ENCODE measurements at places on chromosomes 11 and 22. TPM values are rescaled to one million over a fixed set of nuclear protein-coding genes. Genes with fewer than 3 reads are reported as not detected.

DNA sequence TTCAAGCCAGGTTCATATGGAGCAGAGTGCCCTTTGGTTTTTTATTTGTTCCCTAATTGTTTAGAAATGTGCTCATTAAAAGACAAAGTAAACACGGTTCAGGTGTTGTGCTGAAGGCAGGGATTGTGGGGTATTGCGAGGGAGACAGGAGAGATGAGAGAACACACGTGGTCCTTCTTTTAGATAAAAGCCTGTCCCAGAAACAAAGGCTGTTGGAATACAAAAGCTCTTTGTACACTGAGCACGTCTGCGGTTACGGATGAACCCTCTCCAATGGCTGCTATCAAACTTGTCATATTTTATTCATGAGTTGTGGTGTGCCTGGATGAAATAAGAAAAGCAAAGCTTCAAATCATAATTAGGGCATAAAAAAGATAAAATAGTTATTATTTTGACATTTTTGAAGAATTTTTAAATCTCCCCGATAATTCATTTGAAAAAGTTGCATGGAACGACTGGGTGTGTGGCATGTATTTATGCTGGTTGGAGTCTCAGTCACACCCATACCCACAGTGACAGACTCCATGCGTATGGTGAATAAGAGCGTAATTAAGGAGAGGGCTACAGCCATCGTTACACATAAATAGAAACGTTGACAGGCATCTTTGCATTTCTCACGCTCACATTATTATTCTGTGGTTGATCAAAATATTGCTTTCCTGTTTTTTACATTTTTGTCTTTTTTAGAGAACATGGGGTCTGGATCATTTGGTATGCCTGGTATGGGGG lies 92.9 kb downstream of the NELL1 start:
- H3K27ac ChIP-seq, result no peak overlapping the region
- DNase-seq, result no peak
- H3K27me3 ChIP-seq, result no peaks in the 10 kb centered on the region
- H3K4me1 ChIP-seq, result no peaks in the 10 kb centered on the region
- H3K4me3 ChIP-seq, result no peak overlapping the region
- H3K36me3 ChIP-seq, result no peaks in the 10 kb centered on the region

The OR10D3 gene
- not detected for total RNA-seq

DNA sequence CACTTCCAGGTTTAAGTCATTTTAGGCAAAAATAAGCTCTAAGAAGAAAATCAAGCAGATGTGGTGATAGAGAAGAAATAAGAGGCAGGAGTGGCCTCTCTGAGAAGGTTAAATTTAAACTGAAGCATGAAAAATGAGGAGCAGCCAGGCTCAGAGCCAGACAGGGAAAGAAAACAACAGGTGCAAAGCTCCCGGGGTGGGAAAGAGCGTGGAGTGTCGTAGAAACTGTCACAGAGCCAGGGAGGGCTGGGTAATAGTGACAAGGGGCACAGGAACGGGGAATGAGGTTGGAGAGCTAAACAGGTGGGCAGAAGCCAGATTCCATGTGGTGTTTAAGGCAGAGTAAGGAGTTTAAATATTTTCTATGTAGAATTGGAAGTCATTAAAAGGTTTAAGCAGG lies 132.1 kb upstream of the BLID start:
- no peaks in the 10 kb centered on the region for H3K27me3 ChIP-seq
- no peak overlapping the region for H3K4me3 ChIP-seq
- H3K36me3 ChIP-seq, result no peaks in the 10 kb centered on the region
- no peak for DNase-seq
- H3K27ac ChIP-seq, result no peak overlapping the region
- no peaks in the 10 kb centered on the region for H3K4me1 ChIP-seq

GRCh38 chr11:86688398-86689179 lies 16.2 kb upstream of the ME3 start:
- no peaks in the 10 kb centered on the region for H3K4me1 ChIP-seq
- DNase-seq, result no peak
- no peaks in the 10 kb centered on the region for H3K27me3 ChIP-seq
- H3K4me3 ChIP-seq, result no peak overlapping the region

- H3K27me3 ChIP-seq, result no peaks in the 10 kb centered on the region
- H3K36me3 ChIP-seq, result no peaks in the 10 kb centered on the region
- H3K4me1 ChIP-seq, result peaks cover 58% of the 10 kb centered on the region
- no peak for DNase-seq
Measured at GRCh38 chr11:68835749-68836148, 6.0 kb downstream of the CPT1A start.

DNA sequence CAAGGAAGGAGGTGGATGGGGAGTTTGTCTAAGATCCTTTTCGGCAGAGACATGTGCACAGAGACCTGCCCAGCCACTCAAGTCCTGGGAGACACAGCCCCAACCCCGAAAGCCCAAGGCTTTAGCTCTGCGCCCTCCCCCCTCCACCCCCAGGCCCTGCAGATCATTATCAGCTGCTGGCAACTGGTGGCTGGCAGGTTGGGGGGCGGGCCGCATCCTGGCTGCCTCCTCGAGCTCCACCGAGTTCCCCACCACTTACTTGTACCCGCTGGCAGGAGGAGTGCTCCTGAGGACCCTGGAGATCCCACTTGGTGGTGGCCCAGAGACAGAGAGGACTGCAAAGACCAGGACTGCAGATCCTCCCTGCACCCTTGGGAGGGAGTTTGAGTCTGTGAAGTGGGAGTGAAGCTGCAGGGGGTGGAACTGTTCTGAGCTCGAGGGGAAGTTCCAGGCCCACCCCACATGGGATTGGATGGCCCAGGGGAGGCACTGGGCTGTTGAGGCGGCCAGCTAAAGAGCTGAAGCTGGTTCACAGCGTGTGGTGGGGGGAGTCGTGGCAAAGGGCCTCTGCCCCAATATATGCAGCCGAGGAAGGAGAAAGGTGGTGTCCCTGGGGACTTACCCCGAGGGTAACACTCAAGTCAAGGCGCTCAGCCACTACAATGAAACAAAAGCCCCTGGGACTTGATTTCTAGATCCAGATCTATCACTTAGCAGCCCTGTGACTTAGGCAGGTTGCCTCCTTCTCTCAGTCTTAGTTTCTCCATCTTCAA lies 19.9 kb upstream of the CCDC86 start:
- peaks cover 3% of the 10 kb centered on the region for H3K27me3 ChIP-seq
- H3K36me3 ChIP-seq, result no peaks in the 10 kb centered on the region
- no peak overlapping the region for H3K4me3 ChIP-seq
- DNase-seq, result no peak

DNA sequence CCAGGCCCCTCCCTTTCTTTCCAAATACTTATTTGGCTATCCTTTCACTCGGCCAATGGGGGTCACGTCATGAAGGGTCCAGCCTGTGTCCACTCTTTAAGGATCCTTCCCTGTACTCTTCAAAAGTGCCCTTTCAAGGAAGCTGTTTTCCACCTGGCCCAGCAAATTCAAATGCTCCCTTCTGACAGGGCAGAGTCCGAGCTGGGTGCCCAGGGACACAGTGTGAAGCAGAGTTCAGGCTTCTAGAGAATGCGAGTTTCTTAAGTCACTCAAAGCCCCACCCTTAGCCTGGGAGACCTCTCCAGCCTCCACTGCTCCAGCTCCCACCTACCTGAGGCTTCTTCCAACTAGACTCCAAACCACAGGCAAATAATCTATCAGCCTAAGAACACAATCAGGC lies 5.5 kb upstream of the APOA1 start:
- no peak overlapping the region for H3K27ac ChIP-seq
- H3K4me3 ChIP-seq, result no peak overlapping the region

The TUBA8 gene
- 0.47 TPM for total RNA-seq

- no peak for DNase-seq
- H3K4me1 ChIP-seq, result no peaks in the 10 kb centered on the region
- no peak overlapping the region for H3K4me3 ChIP-seq
- no peak overlapping the region for H3K27ac ChIP-seq
- H3K36me3 ChIP-seq, result no peaks in the 10 kb centered on the region
Measured at GRCh38 chr11:119908573-119908904, 179.5 kb upstream of the NECTIN1 start.

DNA sequence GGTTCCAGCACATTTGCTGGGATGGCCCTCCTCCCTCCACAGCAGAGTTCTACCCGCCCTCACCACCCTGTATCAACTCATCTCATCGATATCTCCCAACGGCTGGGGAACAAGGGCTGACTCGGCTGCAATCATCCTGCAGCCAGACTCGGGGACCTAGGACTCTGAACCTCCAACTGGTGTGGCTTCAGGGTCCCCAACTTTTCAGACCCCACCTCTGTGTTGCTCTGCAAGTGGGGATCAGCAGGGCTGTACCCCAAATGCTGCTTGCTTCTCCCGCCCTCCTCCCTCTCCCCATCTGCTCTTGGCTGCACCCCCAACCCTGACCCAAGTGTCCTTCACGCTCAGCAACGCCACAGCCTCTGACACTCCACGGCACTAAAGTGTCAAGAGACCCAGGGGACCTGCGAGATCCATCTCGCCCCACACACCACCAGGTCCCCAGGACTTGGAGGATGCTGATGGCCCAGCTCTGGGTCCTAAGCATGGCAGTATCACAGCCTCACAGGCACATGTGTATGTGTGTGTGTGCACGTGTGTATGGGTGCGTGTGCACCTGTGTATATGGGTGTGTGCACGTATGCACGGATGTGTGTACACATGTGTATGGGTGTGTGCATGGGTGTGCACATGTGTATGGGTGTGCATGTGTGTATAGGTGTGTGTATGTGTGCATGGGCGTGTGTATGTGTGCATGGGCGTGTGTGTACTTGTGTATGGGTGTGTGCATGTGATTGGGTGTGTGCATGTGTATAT lies 26.4 kb downstream of the KCNQ1 start:
- H3K4me3 ChIP-seq, result no peak overlapping the region
- no peak overlapping the region for H3K27ac ChIP-seq
- DNase-seq, result no peak
- no peaks in the 10 kb centered on the region for H3K36me3 ChIP-seq
- no peaks in the 10 kb centered on the region for H3K27me3 ChIP-seq

DNA sequence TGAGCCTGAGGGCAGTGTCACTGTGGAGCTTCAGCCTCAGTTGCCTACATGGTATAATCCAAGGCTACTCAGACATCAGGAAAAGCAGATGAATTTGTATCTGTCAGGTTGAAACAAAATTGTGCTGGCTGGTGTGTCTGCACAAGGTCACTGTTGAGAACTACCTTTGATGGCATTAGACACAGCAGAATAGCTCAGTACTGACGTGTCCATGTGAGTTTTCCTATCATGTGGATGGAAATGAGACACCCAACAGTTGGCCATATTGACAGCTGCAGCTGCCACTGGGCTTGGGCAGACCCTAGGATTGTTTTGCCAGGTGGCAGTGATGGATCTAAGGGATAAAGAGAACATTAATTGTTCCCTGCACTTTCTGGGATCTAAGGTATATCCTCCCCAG lies 15.8 kb downstream of the CCDC134 start:
- peaks cover 59% of the 10 kb centered on the region for H3K36me3 ChIP-seq
- DNase-seq, result no peak
- no peak overlapping the region for H3K4me3 ChIP-seq
- H3K4me1 ChIP-seq, result no peaks in the 10 kb centered on the region

The CCDC89 gene
- total RNA-seq, result not detected

The MUC2 gene
- total RNA-seq, result not detected

GRCh38 chr22:45319324-45319685 lies 9.6 kb downstream of the FAM118A start:
- H3K27me3 ChIP-seq, result no peaks in the 10 kb centered on the region
- H3K36me3 ChIP-seq, result peaks cover 25% of the 10 kb centered on the region
- H3K27ac ChIP-seq, result peak overlapping the region; percentile 99
- no peak for DNase-seq
- H3K4me3 ChIP-seq, result peak overlapping the region; percentile 50
- peaks cover 87% of the 10 kb centered on the region for H3K4me1 ChIP-seq

The OR8G1 gene
- total RNA-seq, result not detected

DNA sequence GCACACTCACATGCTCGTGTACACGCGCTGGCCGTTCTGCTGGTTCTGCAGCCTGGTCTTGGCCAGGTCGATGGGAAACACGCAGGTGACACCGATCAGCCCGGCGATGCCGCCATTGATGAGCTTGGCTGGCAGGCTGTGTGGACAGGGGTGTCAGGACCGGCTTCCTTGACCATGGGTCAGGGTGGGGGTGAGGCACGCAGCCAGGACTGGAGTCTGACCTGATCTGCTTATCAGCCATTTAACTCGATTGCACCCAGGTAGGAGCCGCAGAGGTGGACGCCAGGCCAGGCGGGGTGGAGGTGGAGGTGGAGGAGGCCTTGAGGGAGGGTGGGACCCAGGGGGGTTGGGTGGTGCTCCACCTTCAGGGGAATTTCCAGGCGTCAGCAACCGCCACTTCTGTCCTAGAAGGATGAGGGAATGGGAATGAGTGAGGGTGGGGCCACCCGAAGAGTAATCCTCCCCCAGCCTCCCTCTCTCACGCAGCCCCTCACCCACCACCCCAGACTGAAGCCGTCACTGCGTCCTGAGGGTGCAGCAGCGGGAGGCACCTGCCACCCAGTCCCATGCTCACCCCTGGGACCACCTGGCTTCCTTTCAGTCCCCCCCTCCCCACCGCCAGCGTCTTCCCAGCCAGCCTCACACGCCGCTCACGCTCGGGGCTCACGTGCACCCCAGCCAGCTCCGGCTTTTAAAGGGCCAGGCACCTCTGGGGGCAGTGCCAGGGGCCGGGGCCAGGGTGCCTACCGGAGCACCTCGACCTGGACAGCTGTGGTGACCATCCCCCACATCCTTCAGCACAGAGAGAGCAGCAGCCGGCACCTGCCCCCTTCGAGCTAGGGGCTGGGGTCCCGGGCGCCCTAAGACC lies 3.1 kb downstream of the SLC25A22 start:
- no peak for DNase-seq
- no peak overlapping the region for H3K27ac ChIP-seq
- H3K4me3 ChIP-seq, result peak overlapping the region; percentile 89
- H3K36me3 ChIP-seq, result peaks cover 36% of the 10 kb centered on the region
- H3K27me3 ChIP-seq, result no peaks in the 10 kb centered on the region

- peaks cover 7% of the 10 kb centered on the region for H3K36me3 ChIP-seq
- H3K27me3 ChIP-seq, result no peaks in the 10 kb centered on the region
- H3K4me3 ChIP-seq, result no peak overlapping the region
- H3K27ac ChIP-seq, result no peak overlapping the region
Measured at GRCh38 chr11:117058761-117059261, 39.4 kb downstream of the SIK3 start.

- H3K36me3 ChIP-seq, result no peaks in the 10 kb centered on the region
- no peak for DNase-seq
- no peak overlapping the region for H3K27ac ChIP-seq
- no peak overlapping the region for H3K4me3 ChIP-seq
Measured at GRCh38 chr11:12459865-12460444, 82.6 kb downstream of the PARVA start.

The SMCO4 gene
- total RNA-seq, result not detected

- peaks cover 50% of the 10 kb centered on the region for H3K27me3 ChIP-seq
- H3K4me1 ChIP-seq, result peaks cover 14% of the 10 kb centered on the region
- no peak overlapping the region for H3K4me3 ChIP-seq
- H3K36me3 ChIP-seq, result no peaks in the 10 kb centered on the region
- no peak overlapping the region for H3K27ac ChIP-seq
Measured at GRCh38 chr22:37331856-37332536, 49.7 kb downstream of the CYTH4 start.

GRCh38 chr11:8709002-8709672 lies 26.5 kb downstream of the RPL27A start:
- no peak overlapping the region for H3K27ac ChIP-seq
- no peaks in the 10 kb centered on the region for H3K27me3 ChIP-seq
- H3K4me3 ChIP-seq, result no peak overlapping the region
- no peaks in the 10 kb centered on the region for H3K4me1 ChIP-seq
- DNase-seq, result no peak

The UCP3 gene
- total RNA-seq, result 3.0 TPM
